ENCODE measurements at places on chromosomes 5 and 9.

- DNase-seq, result peak; percentile 37
Observed at GRCh38 chr9:133184971-133185370, 21.3 kb upstream of the GBGT1 start.

DNA sequence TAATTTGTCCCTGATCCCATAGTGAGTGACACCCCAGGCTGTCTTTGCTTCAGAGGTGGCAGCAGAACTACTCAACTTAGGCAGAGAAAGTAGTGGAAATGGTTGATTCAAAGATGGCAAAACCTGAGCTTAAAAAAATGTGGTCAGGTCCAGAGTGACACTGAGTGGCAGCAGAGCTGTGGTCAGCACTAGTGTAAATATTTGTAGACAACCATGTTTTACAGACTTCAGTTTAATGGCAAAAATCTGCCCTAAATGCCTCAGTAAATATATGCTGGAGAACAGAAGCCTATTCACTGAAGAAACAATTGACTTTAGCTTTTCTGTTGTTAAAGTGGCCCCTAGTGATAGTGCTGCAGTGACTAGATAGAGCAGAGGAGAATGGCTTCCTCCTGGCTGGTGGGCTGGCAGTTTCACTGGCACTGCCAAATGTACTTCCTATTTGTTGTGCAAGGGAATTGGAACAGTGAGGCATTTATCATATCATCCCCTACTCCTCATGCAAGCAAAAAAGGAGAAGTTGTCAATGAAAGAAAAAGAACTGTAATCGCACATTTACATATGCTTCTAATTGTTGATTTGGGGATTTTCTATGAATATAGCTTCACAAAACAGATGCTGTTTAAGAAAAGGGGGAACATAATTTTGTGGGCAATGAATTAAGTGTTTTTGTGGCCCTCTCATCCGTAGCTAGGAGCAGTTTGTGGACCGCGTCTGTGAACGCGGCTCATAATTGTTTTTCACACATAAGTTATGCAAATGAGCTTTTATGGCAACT is 12.0 kb downstream of the PBX3 start:
- no peak for DNase-seq

DNA sequence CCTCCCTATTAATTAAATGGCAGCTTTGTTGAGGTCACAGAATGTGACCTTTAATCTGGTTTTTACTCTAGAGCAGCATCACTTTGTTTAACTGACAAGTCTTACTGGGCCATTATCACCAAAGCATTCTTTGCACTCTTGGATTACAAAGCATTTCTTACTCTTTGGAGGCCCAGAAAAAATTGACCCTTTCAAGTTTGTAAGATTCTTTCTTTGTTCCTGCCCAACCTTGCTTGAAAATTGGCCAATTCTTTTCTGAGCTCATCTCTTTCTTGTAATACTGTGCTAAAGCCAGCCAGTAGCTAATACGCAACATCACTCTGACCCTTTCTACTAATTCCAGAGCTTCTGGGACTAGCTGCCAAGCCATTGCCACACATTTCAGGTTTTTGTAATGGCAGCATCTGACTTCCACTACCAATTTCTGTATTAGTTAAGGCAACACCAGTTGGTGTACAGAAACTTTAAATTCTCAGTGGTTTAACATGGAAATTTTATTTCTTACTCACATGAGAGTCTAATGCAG is 131.6 kb downstream of the PRDM6 start:
- no peak for DNase-seq

DNA sequence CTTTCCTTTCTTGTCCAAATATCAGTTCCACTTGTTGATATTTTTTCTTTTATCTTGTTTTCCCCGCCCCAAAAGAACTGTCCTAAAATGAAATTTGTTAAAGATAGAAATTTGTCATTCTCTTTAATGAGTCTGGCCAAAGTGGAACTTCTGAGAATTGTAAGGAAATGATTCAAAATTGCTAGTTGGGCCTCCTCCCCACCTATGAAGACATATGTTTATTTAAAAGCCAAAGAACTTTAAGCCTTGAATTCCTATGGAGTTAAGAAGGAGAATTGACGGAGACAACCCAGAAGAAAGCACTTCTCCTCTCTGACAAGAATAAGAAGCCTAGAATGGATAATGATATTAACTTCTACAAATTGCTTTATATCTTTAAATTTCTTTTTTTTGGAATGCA is 59.1 kb upstream of the ALDH1A1 start:
- no peak for DNase-seq

GRCh38 chr5:133467826-133468463 is 144.4 kb downstream of the FSTL4 start:
- DNase-seq, result no peak

GRCh38 chr9:121898856-121899255 is 194.3 kb downstream of the TTLL11 start:
- DNase-seq, result no peak

All from AG09309 (cell line).